ENCODE measurements at places on chromosomes 13 and 19.

DNA sequence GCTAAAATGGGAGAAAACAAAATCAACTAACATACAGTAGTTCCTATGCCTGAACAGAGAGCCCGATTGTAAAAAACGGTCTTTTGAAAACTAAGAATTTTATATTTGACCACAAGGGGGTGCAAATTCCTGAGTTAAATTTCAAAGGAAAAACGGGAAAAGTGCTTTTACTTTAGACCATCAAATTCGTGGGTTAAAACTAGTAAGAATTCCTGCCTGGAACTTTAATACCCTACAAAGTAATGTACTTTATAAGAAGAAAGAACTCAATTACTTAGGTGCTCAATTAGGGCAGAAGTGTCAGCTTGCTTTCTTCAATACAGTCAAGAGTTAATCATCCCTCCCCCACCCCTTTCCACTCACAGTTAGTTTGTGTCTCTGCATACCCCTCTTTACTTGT is 69.8 kb downstream of the KCNRG start:
- DNase-seq, result no peak

DNA sequence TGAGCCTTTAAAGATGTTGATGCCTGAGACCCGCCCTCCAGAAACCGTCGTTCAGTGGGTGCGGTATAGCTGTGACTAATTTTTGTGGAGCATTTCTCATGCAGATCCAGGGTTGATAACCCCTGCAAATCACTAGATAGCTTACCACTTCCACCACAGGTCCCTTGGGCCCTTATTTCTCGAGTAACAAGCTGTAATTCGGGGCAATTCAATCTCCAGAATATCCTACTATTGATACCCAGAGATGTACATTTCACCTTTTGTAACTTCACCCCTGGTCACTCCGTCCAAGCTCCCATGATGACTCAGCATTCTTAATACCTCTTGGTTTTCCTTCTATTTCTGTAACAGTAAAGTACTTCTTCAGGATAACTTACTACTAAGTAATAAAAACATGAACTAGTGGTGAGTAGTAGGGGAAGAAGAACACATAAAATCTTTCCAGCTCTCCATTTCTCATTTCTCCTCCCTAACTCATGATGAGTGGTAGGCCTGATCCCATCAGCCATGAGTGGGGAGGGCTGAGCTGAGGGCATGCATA is 71.9 kb upstream of the UBL3 start:
- DNase-seq, result no peak

DNA sequence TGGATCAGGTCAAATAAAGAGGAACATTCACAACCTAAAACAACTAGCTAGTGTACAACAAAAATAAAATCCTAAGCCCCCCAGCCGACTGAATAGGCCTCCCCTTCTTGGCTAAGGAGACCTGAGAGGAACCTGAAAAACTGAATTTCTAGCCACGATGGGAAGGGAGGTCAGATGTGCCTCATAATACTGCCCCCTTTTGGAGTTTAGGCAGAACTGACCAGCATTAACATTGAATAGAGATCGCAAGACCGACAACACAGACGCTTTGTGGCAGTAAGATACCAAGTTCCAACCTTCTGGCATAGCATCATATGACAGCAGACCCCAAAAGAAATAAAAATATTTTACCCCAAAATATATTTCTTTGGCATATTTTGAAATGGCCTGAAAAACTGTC is 15.9 kb downstream of the CBY2 start:
- DNase-seq, result peak; percentile 4

DNA sequence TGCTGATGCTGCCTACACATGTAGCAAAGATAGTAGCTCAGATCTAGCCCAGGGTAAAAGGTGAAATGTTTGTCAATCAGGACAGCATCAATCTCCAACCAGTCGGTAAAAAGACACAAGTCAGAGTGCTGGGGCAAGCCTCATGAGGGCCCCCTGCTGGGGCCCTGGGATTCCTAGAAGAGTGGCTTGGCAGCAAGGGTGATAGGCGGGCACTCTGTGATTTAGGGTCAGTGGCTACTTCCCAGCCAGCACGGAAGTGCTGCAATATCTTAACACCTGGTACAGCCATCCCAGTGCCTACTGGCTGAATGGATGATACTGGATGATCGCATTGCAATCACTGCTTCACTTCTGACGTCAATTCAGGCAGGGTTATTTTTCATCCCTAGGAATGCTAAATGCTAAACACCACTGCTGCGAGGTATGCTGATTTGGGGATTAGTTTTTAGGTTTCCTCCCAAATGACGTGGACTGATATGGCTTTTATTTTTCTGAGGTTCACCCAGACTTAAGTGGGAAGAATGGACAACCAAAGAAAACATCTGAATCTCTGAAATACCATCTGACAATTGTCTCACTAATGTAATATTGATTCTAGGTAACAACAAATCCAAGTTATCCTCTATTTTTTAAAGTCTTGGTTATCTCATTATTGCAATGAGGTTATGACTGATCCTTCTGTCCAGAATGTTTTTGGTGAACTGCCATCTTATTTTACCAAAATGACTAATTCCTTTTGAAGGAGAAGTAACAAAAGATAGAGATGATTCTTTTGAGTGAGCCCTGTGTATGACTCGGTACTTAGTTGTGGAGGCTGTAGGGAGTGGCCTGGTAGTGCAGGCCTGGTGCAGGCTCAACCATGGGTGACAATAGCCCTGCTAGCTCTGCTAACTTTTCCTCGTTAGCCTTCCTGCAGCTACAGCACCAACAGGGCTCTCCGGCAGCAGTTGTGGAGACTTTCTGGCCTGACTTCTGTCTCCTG is 432.5 kb downstream of the FGF9 start:
- peak; percentile 7 for DNase-seq

DNA sequence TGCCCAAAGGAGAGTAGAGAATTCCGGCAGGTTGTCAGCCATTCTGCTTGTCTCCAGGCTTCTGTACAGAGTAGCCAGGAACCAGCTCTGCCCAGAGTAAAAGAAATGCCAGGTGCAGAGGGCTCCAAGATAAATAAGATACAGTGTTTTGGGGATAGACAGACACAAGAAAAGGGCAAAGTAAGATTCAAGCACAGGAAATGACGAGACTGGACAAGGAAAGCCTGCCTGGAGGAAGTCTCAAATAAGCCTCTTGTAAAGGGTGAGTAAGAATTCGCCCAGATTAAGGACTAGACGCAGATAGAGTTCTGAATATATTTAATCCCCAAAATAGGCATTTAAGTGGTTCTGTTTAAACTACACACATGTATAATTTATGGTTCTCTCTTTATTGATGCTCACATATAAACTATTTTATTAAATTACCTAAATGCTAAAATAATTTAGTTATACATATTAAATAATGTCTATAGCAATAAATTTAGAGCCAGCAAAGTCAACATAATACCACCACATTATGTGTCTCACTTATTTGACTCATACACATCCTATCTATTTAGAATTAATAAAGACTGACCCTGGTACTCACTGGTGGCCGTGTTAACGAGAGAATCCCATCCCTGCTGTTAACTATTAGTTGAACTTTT is 98.4 kb upstream of the RAP2A start:
- DNase-seq, result no peak

DNA sequence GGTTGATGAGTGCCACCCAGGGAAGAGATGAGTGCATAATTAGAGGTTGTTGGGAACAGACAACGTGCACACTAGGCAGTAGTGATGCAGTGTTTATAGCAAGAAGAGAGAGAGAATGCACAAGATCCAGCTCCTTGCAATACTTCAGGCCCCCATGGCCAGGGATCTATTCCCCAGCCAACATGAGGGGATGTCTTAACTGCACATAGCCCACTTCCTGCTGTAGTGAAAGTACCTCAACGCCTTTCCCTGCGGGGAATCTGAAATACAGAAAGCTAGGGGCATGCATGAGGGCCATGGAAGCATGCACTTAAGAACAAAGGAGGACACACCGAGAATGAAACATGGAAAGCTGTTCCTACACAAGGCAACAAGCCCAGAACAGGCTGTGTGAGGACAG is 636.7 kb upstream of the GPC6 start:
- DNase-seq, result no peak

- DNase-seq, result peak; percentile 55
Observed at GRCh38 chr13:51000571-51001260, 91.1 kb downstream of the RNASEH2B start.

DNA sequence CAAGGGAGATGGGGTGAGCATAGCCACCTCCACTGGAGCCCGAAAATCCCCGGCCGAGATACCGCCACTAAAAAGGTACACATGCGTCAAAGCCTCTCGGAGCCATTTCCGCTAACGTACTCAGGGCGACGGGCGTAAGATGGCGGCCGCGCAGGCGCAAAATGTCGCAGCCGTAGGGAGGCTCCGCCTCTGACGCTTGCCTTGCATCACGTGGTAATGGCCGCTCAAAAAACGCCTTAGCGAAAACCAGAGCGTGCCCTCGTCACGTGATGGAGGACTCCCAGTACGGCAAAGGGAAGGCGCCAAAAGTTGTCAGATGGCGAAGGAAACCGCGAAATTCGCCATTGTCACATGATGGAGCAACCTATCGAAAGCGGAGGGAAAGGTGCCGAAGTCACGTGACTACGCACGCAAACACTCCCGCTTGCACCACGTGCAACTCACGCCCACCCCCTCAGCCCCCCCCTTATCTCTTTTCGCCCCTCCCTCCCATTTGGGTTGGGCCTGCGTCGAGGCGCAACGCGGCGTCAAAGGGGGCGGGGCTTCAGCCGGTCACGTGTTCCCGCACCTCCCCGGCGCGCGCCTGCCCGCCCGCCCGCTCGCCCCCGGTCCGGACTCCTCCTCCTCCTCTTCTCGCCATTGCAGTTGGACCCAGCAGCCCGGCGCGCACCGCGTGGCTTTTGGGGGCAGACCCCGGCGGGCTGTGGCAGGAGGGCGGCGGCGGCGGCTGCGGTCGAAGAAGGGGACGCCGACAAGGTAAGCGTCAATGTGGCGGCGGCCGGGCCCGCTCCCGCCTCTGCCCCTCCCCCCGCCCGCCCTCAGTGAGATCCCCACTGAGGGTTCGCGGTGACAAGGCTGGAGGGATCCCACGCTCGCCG is at the start of gene ILF3:
Gene ILF3, plus strand, starts transcription at position 615 of the 878 bp plus-strand sequence. CDS start 16,260 bp downstream, outside the sequence.
- peak; percentile 99 for DNase-seq

DNA sequence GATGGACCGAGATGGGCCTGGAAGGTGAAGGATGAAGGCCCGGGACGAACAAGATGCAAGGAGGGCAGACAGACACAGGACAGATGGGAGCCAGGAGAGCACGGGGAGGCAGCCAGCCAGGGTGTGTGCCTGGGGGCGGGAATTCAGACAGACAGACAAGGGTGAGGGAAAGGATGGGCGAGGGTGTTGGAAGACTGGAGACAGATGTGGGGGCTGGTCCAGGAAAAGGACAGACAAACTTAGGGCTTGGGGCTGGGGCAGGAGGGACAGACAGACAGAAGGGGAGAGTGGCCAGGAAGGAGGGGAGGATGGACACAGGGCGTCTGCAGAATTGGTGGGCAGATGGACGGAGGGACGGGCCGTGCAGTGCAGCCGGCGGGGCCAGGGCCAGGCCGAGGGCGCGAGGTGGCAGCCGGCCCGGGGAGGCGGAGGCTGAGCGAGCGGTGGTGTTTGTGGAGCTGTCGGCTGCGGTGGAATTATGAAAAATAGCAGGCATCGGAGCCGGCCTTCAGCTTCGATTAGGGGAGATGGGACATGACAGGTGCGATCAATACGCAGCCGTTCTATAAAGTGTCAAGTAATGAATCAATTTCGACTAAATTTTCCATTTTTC is 4.6 kb upstream of the ERFL start:
- DNase-seq, result no peak

GRCh38 chr13:20843166-20843565 is 59.4 kb downstream of the XPO4 start:
- peak; percentile 32 for DNase-seq

GRCh38 chr13:99941086-99941485 is 30.5 kb downstream of the ZIC5 start:
- DNase-seq, result no peak
